ENCODE measurements at places on chromosomes 1 and 21.

DNA sequence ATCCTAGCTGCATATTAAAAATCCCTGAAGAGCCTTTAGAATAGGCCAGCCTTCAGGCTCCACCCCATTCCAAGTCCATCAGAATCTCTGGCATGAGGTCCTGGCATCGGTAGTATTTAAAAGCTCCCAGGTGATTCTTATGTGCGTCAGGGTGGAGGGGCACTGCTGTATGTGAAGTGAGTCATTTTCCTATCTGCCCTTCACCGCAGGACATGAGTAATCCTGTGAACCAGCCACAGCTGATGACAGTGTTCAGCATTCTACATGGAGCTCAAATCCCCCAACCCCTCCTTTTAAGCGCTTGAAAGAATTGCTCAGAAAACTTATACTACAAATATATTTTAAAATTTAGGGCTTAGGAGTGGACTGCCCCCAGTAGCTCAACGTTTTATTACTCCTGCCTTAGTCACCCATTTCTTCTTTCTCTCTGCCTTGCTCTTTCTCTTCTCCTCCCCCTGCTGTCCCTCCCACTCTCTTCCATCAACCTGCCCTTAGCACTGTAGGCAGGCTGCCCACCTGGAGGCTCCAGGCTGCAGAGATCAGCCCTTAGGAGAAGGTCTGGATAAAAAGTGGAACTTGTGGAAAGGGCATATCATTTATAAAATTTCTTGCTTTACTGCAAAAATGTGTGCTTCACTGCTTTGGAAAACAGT lies 73.8 kb upstream of the ZNF281 start:
- DNase-seq: peak; percentile 98

DNA sequence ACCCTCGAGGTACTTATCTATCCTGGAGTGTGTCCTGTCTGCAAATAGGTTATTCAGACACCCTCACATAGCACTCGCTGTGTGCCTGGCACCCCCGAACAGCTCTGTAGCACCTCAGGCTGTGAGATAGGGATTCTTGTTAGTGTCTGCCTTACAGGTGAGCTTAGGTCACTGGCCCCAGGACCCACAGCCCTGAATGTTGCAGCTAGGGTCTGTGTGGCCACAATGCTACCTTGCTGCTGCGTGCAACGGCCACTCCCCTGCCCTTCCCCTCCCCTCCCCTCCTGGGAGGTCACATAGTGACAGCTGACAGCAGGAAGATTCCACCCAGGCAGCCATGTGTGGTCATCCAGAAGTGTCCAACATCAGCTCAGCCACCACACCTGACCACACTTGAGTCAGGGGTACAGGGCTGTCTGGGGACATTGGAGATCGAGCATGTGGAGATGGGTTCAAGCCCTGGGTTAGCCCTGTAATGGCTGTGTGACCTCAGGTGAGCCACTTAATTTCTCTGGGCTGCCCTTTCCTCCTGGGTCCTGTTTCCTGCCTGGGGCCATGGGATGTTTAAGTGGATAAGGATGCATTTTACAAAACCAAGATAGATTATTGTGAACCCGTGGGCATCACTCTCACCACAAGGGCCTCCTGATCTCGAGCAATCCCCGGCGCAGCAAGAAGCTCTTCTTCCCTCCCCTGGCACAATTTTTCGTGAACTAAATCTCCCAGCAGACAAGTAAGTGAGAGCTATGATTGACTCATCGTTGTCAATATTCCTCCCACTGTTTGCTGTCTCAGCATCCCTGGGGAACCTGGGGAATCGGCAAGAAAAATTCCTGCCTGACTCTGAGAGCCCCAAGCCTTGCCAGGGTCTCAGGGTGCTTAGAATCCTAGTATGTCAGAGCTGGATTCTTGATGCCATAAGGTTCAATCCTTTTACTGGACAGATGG lies 208.7 kb downstream of the PTPRU start:
- no peak for DNase-seq

GRCh38 chr1:88726697-88727096 lies 42.6 kb downstream of the PKN2 start:
- DNase-seq: no peak

DNA sequence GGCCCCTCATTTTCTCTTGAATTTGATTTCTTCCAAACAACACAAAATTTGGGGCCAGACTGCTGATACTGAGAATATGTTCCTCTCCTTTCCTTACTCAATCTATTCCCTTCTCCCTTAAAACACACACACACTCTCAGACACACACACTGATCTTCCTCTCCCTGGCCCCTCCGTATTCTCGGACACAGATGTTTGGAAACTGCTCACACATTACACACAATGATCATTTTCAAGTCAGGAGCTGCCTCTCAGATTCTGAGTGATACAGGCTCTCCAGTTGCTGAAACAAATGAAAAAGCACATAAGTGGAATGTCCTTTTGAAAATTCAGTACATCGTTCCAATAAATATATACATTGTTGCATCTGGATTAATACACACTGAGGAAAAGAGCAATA lies 161.3 kb downstream of the CLEC20A start:
- DNase-seq: no peak

DNA sequence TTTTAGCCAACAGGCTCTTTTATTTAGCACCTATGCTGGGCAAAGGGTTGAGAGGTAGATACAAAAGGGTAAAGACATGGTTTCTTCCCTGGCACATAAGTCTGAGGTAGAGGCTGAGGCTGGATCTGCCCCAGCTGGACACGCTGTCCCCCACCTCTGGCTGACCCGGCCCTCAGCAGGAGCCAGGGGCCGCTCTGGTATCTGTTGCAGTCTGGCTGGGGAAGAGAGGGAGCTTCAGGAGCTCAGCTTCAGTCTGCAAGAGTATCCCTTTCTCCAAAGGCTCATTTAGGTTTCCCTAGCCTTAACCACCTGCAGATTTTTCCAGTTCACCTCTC lies 14.2 kb downstream of the BLACAT1 start:
- no peak for DNase-seq

- no peak for DNase-seq
Observed at GRCh38 chr1:226486161-226486560, 62.4 kb upstream of the STUM start.

DNA sequence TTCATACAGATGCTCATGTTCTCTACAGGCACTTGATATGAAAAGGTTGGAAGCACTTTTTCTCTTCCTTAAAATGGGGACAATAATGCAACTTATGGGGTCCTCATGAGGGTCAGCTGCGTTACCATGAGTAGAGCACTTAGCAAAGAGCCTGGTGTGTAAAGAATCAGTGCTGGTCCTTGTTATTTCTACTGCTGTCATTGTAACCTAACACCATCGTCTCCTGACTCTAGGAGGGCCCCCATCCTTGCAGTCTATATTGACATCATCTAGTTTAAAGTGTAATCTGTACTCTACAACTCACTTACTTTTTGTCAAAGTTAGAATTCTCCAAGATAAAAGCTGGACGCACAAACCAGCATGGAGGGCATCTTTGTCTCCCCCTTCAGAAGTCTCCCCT lies 2.4 kb downstream of the CAPN9 start:
- no peak for DNase-seq

DNA sequence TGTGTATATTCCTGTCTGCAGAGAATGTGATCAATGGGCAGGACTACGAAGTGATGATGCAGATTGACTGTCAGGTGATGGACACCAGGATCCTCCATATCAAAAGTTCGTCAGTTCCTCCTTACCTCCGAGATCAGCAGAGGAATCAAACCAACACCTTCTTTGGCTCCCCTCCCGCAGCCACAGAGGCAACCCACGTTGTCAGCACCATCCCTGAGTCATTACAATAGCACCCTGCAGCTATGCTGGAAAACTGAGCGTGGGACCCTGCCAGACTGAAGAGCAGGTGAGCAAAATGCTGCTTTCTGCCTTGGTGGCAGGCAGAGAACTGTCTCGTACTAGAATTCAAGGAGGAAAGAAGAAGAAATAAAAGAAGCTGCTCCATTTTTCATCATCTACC lies 65.2 kb downstream of the OLFML2B start:
- DNase-seq: peak; percentile 43

- peak; percentile 58 for DNase-seq
Observed at GRCh38 chr1:114314098-114314497, 160.4 kb upstream of the SYT6 start.

- DNase-seq: peak; percentile 81
Observed at GRCh38 chr1:28882009-28882628, 32.2 kb upstream of the EPB41 start.

- no peak for DNase-seq
Observed at GRCh38 chr1:208209286-208209685, 34.9 kb downstream of the PLXNA2 start.

DNA sequence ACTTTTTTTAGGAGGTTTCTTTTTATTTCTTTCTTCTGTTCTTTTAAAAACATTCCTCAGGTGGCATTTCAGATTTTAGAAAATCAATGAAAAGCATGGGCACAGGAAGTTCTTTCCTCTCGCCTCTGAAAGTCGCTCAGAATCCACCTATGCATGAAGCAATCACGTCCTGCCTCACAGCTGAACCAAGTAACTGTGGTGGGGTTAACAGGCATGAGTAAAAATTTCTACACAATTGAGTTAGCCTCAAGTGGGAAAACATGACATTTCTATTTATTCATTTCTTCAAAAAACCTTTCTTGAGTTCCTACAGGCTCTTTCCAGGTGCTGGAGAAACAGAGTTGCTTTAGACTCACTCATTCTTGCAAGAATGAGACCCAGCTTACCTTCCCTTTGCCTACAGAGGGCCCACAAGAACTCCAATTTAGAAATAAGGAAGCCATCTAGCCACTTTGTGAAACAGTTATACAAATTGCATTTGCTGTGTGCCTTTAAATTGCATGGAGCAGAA lies 508.9 kb upstream of the PKN2 start:
- DNase-seq: no peak

DNA sequence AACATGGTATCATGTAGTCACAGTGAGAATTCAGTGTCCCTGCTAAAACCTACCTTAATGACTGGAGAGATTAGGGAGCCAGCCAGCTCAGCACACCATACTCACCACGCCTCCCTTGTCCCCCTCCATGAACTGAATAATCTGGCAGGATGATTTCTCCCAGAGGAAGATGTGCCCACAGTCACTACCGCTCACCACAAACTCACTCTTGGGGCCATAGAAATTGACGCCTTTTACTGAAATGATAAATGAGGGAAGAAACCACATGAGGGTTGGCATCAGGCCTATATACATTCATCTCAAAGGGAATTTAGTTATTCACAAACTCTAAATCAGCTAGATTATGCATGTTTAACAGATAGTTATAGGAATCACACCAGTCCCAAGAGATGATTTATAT lies 17.4 kb downstream of the PEA15 start:
- DNase-seq: no peak

DNA sequence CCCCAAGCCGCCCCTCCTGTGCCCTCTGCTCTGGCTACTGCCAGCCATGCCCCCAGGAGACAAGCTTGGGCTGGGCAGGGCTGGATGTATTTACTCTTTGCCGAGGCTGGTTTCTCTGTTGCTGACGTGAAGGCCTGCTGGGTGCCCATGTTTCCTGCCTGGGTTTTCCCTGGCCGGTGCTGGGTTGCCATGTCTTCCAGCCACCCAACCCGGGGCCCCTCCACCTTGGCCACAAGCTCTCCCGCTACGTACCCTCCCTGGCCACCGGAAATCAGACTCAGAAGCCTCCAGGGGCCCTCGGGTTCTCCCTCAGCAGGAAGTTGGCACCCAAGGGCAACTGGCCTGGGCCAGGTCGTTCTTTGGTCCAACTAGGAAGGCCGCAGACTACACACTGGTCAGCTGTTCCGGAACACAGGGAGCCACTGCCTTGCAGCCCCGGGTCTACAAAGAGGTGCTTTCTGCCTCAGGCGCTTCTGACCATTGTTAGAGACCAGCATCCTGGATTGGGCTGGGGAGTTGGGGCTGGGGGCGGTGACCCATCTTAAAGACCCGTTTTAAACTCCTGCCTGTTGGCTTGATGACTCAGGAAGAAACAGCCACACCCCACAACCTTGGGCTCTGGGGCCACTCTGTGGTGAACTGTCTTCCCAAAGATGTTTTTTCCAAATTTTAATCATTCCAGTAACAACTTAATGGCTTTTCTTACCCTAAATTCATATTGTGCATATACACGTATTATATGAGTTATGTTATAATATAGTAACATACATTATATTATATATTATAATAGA lies 71.2 kb upstream of the RUNX3 start:
- DNase-seq: no peak

DNA sequence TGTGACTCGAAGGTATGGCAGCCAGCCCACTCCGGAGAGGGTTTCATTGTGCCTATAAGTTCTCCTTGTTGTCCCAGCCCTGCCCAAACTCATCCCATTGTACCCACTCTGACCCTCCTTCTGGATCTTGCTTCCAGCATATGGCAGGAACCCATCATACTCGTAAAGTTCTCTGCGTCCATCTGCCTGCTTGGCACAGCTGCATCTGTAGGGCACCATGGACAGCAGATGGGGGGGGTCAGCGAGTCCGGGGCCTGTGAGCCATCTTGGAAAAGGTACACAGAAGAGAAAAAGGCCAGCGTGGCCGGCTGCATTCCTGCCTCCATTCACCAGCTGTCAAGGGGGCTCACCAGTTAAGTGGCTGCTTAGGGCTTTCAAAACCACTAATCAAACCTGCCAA lies 94.9 kb upstream of the IGSF21 start:
- no peak for DNase-seq

DNA sequence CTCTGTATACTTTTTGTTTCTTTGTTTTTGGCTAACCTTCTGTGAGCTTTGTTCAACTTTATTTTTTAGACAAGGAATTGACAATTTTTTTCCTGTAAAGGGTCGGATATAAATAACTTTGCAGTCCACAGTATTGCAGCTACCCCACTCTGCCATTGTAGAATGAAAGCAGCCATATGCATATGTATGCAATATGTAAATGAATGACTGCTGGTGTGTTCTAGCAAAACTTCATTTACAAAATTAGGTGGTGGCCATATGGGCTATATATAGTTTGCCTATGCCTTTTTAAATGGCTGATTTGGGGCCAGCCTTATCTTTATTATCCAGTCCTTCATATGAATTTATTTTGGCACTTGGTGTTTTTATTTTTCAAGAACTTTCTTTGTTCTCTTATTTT lies 18.0 kb upstream of the SNRPE start:
- no peak for DNase-seq

- DNase-seq: peak; percentile 24
Observed at GRCh38 chr1:155012026-155012546, 9.5 kb downstream of the ZBTB7B start.

DNA sequence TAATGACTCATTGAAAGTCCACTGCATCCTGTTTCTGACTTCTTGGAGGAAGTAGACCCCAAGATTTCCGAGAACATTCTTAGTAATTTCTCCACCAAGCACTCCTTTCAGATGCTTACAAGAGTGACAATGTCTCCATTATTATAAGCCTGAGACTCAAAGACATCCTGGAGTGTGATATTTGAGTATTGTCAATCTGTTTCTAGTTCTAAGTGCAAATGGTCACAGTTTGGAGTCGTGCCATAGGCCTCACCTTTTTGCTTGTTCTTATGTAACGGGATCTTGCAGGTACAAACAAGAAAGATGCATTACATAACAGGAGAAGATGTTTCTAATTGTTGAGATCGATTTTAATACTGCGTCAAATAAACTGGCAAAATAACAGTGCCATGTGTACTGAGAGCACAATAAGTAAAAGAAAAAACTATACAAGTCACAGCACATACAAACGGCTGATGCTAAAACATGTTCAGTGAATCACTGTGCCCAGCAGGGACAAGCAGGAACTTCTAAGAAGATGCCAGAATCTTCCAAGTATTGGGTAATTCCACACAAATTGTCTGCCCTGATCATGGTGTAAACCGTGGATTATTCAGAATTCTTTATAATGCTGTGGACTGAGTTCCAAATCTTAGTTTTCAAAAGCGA lies 54.1 kb downstream of the CD2 start:
- DNase-seq: no peak

- DNase-seq: peak; percentile 52
Observed at GRCh38 chr1:227378871-227379554, 60.7 kb upstream of the CDC42BPA start.

- DNase-seq: no peak
Observed at GRCh38 chr1:245657371-245657770, 502.6 kb downstream of the KIF26B start.
